ENCODE measurements at places on chromosomes 4 and X.

GRCh38 chrX:110341189-110342035 is 17.2 kb upstream of the RTL9 start:
- no peak for DNase-seq

GRCh38 chr4:89316931-89317366 is 9.3 kb upstream of the GPRIN3 start:
- DNase-seq: no peak

DNA sequence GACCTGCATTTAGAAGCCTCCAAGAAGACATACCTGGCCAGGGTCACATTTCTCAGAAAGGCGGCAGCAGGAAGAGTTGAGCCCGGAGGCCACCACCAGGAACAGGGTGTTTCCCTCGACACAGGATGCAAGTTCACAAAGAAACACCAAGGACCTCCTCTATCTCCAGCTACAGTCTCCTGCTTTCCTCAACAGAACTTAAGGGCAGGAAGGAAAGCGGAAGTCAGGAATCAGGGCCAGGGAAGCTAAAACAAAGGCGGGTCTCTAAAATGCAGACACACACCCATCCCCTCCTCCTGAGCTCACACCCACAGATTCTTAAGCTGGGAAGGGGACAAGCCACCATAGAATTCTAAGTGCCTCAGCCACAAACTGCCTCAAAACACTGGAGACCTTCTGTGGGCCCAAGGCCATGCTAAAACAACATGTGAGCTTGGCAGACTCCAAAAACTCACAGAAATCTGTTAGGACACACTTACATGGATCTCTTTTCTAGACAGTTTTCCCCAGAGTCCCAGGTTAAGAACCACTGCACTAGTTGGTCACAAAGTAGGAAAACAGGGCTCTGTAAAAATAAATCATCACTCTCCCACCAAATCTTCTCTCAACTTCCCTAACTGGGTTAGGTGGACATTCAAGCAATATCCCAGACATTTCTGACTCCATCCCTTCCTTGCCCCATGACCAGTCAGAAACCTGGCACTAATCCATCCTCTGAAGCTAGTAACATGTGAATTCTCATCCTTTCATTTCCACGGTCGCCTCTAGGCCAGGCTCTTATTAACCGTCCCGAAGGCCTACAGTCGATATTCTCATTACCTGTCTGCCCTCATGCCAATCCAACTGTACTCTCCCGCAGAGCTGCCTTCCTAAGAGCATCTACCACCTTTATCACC is 163.2 kb downstream of the APBB2 start:
- DNase-seq: no peak

DNA sequence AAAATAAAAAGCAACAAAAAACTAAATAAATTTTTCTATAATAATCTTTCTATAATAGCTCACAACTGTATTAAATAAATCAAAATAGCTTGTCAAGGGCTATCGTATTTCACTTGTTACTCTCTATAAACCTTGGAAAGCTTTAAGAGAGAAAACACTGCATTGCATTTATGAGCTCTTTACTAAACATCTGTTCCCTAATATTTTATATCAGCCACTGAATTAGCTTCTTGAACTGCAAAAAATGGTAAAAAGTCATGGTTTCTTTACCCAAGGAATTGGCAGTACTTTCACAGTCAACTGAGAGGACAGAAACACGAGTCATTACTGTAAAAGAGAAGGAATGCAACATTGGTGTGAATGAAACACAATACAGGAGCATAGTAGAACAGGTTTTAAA is 671.2 kb downstream of the PCDH18 start:
- no peak for DNase-seq

DNA sequence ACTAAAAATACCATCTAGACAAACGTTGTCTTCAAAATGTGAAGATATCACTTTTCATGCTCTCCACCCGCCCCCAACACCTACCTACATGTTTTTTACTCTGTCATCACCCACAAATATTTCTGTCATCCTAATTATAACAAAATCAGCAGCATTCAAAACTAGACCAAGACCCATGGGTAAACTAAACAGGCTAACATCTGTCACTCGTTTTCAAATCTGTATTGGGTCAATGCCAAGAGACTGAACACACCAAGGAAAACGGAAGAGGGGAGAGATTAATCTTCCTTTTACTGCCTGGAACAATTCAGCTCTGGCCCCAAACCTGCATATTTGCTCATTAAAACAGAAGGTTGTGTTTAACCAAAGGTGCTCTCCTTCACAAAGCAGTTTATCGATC is 17.5 kb downstream of the FAM184B start:
- no peak for DNase-seq

GRCh38 chrX:34503119-34503518 is 154.0 kb downstream of the TMEM47 start:
- DNase-seq: no peak

DNA sequence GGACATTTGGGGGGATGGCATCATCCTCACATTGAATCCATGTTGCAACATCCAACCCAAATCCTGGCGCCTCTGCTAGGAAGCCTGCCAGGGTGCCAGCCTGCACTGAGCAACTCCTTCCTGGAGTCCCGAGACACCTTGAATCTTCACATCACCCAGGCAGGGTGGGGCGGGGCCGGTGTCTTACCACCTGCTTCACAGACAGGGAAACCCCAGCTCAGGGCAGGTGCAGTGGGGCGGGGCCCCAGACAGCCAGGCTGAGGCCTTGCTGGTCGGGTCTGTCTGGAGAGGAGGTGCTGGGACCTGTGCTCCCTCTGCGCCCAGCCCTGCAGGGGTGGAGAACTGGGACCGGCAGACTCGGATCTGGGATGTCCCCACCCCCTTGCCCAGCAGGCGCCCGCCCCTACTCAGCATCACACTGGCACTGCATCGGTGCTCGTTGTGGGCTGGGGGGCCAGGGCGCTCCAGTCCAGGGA is 31.5 kb upstream of the HTRA3 start:
- no peak for DNase-seq

GRCh38 chr4:151460434-151460833 is 51.5 kb downstream of the FHIP1A start:
- DNase-seq: no peak

DNA sequence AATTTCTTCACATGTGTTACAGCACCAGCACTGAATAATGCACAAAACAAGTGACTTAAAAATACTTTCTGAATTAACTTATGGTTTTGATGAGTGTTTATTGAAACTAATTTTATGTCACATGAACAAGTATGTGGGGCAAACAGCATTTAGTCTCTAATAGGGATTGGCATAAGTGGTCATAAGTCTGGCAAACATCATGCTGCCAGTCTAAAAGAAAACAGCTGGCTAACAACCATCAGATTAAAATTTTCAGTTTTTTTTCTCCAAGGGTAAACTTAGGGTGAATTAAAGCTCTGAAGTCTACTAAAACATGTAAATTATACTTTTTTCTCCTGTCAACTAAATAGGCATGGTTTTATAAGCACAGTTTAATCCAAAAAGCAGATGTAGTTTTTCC is 1014.2 kb downstream of the FAT4 start:
- DNase-seq: no peak

DNA sequence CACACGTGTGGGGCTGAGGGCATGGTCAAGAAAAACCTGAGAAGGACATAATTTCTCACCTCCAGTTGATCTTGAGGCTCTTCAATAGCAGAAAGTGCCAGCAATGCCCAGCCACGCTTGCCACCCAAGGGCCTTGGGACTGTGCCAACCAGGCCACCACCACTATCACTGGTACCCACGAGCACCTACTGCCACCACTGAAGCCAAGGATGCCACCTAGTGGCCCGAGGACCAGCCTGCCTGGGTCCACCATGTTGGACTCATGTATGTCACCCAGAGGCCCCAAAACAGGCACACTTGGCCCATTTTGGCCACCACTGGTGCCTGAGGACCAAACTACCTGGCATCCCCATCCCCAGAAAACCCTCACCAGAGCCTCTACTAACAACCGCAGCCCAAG is 191.8 kb downstream of the ADAM29 start:
- no peak for DNase-seq

- DNase-seq: no peak
Measured at GRCh38 chr4:19883841-19884240, 367.9 kb upstream of the SLIT2 start.

DNA sequence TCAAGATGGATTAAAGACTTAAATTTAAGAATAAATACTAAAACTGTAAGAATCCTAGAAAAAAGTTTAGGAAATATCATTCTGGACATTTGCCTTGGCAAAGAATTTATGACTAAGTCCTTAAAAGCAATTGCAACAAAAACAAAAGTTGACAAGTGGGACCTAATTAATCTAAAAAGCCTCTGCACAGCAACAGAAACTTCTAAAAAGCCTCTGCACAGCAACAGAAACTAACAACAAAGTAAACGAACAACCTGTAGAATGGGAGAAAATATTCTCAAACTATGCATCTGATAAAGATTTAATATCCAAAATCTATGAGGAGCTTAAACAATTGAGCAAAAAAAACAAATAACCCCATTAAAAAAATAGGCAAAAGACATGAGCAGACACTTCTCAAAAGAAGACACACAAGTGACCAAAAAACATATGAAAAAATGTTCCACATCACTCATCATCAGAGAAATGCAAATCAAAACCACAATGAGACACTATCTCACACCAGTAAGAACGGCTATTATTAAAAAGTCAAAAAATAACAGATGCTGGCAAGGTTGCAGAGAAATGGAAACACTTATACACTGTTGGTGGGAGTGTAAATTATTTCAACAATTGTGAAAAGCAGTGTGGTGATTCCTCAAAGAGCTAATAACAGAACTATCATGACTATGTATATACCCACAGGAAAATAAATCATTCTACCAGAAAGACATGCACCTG is 5.5 kb upstream of the OPRPN start:
- no peak for DNase-seq

GRCh38 chr4:4426511-4427120 is 39.7 kb downstream of the NSG1 start:
- DNase-seq: no peak

GRCh38 chr4:140078366-140078765 is 75.6 kb downstream of the MAML3 start:
- no peak for DNase-seq

DNA sequence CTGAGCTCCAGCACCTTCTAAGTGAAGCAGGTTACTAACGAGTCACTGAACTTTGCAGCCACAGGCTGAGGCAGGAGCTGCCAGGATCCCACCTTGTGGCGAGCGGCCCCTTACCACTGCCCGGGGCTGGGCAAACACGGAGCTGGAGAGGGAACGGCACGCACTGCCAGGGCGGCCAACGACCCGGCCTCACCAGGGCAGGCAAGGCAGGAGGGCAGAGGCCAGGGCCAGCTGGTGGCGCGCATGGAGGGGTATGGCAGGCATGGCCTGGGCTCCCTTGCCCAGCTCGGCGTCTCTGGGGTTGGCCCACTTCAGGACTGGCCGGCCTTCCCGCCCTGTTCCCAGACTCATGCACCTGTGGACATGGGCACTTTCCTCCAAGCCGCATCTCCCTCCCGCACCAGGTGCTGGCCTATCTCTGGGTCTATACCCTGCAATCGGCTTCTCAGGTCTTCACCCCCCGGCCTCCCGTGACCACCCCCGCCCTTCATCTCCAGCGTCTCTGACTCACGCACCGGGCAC is 64.9 kb downstream of the FAM53A start:
- DNase-seq: no peak

GRCh38 chrX:120111611-120112010 is 4.1 kb downstream of the RHOXF1 start:
- no peak for DNase-seq

GRCh38 chrX:4670606-4671005 is 957.2 kb upstream of the PRKX start:
- no peak for DNase-seq

GRCh38 chr4:107630185-107630705 is 89.8 kb downstream of the PAPSS1 start:
- DNase-seq: no peak
